Mammary epithelial cell (primary cell): ENCODE measurements at places on chromosomes 3 and 15.
A peak's percentile ranks its signal among the peaks of the same experiment; 100 is the strongest.

GRCh38 chr3:49652903-49653415 is 21.2 kb upstream of the APEH start:
- DNase-seq: no peak

- DNase-seq: no peak
Observed at GRCh38 chr3:128585974-128586373, 64.6 kb downstream of the RPN1 start.

DNA sequence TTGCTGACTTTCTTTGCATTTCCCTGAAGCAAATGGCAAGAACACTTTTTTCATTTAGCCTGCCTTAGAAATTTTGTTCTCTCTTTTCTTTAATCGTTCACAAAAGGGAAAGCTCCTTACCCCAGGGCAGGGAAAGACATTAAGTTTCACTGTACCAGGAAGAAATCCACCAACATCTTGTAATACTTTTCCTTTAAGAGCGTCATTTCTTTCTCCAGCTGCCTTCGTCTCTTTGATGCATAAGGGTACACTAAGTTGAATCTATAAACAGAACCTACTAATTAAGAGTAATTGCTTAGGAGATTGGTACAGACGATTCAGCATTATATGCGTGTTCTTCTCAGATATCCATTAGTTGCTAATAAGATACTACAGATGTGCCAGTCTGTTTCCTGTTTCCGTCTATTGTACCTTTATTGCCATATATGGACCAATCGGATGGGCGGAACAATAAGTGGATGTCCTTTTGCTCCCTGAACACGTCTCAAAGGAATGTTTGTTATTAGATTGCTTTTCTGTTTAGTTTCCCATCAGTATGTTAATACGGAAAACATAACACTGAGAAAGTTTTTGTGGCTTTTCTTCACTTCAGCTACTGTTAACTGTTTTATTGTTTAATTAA is 276.7 kb upstream of the RARB start:
- peak; percentile 18 for DNase-seq

DNA sequence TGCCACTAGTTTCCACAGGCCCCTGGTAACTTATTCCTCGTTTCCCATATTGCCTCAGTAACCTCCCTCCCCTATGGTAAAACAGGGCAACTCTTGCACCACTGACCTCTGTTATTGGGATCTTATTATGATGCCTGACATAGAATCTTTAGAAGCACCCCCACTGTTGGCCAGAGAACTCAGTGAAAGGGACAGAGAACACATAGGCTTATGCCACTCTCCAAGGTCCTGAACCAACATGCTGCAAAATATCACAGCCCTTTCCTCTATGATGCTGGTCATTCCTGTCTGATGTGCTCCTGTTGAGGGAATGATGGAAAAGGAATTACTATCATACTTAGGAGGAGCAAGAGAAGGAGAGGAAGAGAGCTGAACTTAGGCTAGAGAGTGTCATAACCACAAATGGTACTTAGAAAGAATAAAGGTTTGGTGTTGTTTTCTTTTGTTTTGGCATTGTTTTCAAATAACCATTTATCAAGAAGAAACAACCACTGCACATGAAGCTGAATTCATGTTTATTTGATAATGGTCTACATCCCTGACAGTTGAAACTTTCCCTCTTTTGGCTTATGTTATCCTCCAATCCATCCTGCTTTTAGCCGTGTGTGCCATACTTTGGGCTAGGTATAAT is 330.2 kb downstream of the EPHB1 start:
- DNase-seq: peak; percentile 1

DNA sequence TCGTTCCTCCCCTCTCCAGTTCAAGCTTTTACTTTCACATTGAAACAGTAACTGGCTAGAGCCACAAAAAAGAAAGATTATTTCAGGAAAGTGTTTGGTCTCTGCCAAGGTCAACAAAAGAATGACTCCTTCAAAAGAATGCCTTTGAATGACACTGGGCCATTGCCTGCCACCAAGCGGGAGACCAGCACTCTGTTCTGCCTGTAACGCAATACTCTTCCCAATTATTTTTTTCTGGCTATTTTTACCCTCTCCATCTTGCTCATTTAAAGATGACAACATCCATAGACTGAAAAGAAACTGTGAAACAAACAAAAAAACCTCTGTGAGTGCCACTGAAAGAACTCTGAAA is 37.3 kb downstream of the EHHADH start:
- no peak for DNase-seq
